ENCODE measurements at places on chromosomes 5 and 9.

- DNase-seq: no peak
These were observed 6.0 kb downstream of the SLC6A7 start for GRCh38 chr5:150195736-150196485.

DNA sequence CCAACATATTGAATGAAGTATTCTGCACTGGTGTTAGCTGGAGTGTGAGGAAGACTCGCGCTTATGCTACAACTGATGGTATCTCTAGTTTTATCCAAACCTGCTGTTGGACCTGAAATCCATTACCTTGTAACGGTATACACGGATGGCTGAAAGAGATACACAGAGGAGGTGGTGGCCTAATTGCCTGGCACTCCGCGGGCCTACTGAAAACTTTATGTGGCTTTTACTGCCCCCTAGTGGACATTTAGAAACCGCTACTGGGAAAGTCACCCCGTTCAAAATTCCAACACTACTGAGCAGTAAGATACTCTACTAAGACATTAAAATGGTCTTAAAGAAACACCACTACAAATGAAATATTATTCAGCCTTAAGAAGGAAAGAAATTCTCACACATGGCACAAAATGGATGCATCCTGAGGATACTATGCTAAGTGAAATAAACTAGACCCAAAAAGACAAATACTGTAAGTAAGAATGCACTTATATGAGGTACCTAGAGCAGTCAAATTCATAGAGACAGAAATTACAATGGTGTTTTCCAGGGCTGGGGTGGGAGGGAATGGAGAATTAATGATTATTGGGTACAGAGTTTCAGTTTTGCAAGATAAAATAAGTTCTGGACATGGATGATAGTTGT lies 100.4 kb downstream of the TTLL11 start:
- DNase-seq: peak; percentile 42

GRCh38 chr9:125652759-125653158 lies 54.2 kb downstream of the MAPKAP1 start:
- no peak for DNase-seq

DNA sequence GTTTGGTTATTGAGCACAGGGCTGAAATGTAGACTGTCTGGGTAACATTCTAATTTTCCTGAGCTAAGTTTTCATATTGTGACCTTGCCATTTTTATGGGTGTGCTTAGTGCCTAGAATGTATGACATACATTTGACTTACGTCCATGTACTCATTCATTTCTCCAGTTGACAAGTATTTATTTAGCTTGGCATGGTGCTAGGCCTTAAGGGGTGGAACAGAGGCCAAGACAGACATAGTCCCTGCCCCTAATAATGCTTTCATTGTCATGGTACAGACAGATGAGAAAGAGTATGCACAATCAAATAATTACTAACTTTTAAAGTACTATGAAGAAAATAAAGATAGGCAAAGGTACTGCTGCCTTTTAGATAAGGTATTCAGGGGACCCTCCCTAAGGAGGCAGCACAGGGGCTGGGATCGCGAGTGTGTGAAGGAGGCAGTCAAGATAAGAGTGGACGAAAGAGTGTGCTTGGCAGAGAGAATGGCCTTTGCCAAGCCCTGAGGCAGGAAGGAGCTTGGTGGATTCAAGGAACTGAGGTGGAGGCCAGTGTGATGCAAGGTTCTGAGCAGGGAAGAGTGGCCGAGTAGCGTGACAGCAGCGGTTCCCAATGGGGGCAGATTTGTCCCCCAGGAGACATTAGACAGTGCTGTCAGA lies 128.0 kb downstream of the PIP5K1B start:
- no peak for DNase-seq

- no peak for DNase-seq
These were observed 285.1 kb downstream of the DTWD2 start for GRCh38 chr5:118703241-118703640.

DNA sequence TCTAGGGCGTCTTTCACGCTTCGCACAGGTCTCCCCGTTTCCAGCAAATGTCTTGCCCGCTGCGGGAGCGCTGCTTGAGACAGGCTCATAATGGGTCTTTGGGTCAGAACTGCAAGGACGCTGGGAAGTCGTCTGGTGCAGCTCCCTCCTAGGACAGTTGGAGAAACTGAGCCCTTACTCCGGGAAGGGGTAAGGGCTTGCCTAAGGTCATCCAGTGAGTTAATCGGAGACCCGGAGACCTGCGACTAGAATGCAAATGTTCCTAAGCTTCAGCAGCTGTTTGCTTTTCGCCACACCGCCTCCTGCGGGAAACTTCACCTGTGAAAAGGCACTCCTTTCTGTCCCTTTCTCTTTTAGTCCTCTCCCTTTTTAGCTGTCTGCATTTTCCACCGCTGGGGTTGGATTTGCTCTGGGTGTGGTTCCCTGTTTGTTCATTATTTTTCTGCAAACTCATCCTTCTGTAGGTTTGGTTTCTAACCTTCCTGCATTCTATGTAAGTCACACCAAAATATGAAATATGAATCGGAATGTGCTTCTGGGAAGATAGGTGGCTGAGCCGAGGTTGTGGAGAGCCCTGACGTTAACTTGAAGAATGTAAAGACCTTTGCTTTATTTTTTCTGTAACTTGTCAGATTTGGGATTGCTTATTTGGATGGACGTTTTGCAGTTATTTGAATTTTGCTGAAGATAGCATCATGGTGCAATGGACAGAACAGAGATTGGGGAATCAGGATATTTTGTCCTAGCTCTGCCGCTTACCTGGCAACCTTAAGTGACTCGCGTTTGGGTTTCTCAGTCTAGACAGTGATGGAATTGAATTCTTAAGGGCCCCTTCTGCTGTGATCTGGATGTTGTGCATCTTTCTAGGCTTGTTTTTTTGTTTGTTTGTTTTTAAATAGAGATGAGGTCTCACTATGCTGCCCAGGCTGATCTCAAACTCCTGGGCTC lies 909 bp downstream of the SLC36A1 start:
- peak; percentile 44 for DNase-seq

DNA sequence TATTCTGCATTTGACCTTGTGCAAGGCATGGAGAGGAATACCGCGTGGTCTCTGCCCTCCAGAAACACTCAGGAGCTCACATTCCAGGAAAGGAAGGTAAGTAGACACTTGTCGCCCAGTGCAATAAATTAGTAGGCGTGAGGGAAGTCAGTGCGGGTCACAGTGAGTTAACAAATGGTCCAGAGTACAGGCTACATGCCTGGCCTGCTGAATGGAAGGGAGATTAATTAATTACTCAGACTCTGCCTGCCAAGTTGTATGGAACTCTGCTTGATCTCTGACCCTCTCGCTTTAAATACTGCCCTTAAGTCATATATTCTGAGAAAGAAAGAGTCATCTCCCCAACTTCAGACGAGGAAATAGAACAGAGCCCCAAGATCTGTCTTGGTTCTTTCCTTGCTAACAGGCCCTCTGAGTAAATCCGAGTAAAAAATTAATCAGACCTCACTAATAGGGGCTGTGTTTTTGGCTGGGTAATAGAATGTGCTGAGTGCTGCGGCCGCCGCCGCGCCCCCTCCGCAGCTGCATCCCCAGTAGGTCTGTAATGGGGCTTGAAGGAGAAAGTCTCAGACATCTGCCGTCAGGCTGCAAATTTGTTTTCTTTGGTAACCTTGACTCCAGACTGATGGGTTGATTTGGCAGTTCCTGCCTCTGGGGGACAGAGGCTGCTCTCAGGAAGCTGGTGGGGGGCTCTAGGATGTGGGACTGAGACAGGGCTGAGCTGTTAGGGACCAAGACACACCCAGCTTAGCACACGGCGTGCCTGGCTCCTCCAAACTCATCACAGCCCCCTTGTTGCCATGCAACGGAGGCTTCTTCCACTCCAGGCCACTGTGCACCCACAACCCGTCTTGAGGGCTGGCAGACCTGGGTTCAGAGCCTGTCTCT lies 144.4 kb downstream of the NSG2 start:
- DNase-seq: no peak

- no peak for DNase-seq
These were observed 51.8 kb downstream of the POU4F3 start for GRCh38 chr5:146390469-146390868.

DNA sequence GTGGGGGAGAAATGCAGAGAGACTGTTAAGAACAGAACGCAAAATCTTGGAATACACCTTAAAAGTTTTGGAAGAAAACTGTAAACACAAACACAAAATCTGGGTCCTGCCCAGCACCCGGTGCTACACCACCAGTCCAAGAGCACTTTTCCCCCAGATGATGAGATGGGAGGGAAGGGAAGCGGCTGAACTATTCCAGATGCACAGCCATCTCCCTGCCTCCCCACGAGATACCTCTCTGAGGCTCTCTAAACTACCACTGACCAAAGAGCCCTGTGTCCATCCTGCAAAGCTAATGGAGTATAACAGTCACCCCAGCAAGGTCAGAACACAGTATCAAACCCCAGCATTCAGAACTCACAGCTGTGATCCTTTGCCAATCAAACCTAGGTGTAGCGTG lies 8.0 kb downstream of the SPARC start:
- no peak for DNase-seq
